CD4-positive, alpha-beta T cell treated with Interleukin-6 at 100 ng/mL for 8 hours (primary cell): ENCODE measurements at places on chromosomes 6 and 20.

GRCh38 chr6:107823047-107823557 lies 1.0 kb downstream of the SCML4 start:
- peak; percentile 65 for DNase-seq

- DNase-seq, result no peak
These were observed 73.1 kb downstream of the NDUFAF5 start for GRCh38 chr20:13857961-13858360.

DNA sequence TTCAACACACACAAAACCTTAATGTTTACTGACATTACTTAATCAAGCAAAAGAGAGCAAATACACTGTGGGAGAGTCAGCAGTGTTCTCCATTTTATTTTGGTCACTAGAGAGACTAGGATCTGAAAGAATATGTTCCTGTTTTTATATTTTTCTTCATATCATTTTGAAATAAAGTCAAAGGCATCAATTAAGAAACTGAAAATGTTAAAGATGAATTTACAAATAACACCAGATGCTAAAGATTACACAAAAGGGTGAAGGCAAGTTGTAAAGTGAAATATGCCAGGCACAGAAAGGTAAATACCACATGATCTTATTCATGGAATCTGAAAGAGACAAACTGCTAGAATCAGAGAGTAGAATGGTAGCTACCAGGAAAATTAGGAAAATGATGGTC lies 60.3 kb upstream of the FABP7 start:
- no peak for DNase-seq

- no peak for DNase-seq
These were observed 16.7 kb downstream of the UNC5CL start for GRCh38 chr6:41022294-41022693.

DNA sequence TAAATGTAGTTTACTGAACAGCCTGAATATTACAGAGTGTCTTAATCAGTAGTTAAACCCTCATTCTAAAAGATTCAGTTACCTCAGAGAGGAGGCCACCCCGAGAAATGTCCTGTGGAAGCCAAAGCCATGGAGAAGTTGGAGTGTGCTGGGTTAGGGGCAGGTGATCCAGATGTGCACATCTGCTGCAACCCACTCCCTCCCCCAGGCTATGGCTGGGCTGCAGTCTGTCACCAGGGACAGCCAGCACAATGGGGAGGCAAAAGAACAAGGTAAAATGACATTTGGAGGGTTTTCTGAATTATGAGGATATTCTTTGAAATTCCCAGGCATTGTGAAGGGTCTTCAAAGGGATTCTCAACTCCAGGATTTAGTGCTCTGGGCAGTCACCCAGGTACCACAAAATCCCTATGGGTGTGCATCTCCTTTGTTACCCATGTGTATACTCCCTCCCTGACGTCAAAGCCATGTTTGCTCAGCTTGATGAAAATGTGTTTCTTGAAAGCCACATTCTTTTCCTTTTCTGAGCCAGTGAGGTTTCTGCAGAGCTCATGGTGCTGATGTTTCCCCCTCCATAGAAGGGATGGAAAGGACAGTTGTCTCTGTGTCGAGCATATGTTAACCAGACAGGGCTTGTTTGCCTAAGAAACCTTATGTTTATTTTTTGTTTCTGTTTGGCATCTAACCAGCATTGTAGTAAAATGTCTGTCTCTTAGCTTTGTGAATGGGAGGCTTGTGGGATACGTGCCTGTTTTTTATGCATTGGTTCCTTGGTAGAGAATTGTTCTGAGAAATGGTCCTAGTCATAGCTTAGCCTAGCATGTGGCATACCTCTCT lies 212.3 kb upstream of the TBX18 start:
- no peak for DNase-seq

DNA sequence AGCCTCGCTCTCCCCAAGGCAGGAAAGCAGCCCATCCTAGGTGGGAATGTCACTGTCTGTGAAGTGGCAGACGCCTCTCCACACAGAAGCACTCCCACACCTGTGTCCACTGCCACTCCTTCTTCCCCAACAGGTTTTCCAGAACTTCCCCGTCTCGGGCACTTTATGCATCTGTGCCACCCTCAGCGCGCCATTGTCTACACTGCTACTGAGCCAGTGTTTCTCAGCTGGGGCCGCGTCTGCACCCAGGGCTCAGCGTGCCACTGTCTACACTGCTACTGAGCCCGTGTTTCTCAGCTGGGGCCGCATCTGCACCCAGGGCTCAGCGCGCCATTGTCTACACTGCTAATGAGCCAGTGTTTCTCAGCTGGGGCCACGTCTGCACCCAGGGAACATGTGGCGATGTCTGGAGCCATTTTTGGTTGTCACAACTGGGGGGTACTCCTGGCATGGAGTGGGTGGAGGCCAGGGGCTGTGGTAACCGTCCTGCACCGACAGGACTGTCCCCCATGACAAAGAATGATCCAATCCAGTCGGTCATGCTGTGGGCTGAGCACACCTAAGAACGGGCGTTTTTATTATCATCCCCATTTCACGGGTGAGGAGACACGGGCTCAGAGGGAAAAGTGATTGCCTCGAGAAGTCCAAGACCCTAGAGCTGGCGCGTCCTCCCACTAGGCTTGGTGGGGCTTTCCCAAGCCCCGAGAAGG lies 41.7 kb upstream of the ZBP1 start:
- DNase-seq, result no peak

DNA sequence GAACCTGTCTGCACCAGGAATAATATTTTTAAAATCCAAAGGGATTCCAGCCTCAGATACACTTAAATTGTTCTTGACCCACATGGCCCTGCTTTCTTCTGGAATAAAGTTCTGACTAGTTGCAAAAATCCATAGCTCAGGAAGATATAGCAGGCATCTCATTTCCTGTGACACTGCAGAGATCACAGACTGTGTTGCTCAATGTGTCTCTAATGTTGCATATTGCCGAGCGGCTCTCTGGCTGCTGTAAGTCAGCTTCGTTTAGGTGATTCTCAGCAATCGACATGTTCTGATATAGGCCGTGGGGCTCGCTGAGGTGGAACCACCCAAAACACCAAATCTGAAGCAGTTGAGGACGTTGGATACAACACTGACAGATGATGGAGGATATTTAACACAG lies 498.3 kb upstream of the AGPAT4 start:
- no peak for DNase-seq

DNA sequence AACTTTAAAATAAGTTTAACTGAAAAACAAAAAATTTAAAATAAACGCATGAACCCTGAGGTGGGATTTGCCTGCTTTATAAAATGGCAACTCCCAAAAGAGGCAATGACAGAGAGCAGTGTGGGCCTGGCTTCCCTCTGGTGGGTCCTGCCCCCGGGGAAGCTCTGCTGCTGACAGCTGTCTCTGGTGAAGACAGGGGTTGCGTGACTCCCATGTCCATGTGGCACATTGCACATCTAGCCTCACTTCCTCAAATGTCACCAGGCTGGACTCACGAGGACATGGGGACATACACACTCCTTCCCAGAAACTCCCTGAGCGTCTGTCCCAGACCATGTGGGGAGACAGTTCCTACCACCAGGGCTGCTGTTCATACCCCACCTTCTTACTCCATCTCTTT lies 66.2 kb downstream of the ABHD12 start:
- no peak for DNase-seq

DNA sequence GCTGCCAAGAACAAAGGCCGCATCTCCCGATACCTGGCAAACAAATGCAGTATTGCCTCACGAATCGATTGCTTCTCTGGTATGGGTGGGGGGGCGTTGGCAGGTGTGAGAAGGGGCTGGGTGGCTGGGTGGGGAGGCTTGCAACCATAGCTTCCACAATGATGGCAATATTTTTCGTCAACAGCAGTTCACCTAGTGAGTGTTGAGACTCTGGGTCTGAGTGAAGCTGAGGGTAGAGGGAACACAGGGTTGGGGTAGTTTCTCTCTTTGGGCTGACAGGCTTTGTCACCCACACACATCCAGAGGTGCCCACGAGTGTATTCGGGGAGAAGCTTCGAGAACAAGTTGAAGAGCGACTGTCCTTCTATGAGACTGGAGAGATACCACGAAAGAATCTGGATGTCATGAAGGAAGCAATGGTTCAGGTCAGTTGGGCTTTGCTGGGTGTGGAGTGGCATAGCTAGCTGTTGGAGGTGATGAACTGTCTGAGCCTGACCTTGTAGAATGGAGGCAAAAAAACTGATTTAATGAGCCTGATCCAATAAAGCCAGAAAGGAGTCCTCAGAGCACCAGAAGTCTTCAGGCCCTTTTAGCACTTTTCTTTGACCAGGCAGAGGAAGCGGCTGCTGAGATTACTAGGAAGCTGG lies 4.2 kb downstream of the NOP56 start:
- no peak for DNase-seq

DNA sequence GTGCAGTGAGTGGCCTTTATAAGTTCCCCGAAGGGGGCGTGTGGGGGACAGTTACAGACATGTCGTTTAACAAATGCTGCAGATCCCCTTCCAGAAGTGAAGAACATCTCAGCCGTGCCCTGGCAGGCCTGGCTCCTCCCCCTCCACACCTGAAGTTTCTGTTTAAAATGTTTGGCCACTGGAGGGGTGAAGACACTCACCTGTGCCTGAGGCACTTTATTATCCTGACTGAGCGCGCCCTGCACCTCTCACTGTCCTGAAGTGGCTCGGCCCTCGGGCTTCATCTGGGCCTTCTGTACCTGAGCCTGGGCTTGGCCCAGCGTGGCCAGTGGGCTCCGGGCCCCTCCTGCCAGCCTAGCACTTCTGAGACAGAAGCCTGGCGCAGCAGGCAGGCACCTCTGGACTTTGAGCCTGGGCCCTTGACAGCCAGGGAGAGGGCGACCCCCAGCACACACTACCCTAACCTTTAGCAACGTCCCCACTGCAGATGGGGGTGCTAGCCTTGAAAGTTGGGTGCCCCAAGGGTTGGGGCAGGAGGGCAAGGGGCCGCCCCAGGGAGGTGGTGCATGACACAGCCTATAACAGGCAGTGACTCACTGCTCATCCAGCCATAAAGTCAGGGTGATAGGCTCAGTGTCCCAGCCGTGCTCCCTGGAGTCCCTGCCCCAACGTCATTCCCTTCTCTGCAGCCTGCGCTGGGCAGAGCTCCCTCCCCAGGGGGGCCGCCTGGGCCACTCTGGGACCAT lies 13.6 kb upstream of the GATA5 start:
- no peak for DNase-seq

- DNase-seq, result no peak
These were observed 57.6 kb upstream of the FOXP4 start for GRCh38 chr6:41488433-41489119.

- DNase-seq, result no peak
These were observed 82.5 kb upstream of the AGPAT4 start for GRCh38 chr6:161356167-161356854.

- no peak for DNase-seq
These were observed 547.7 kb downstream of the EPM2A start for GRCh38 chr6:145187491-145188206.

DNA sequence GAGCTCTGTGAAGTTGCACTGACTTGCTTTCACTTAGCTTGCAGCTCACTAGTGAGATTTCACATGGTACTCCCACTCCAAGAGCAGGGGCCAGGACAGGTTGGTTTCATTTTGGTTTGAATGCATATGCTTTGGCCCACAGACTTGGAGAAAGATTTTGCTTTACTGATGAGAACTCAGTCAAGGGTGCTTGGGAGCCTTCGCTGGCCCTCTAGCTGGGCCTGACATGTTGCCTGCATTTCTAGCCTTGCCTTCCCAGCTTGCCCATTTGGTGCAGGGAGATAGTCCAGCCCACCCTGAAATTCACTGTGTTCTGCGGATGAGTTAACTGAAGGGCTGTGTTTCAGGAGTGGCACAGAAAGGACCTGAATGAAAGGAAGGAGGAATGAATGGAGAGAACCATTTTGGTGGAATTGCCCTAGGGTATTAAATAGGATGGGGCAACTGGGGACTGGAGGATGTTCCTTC lies 1.9 kb downstream of the SGK1 start:
- no peak for DNase-seq

DNA sequence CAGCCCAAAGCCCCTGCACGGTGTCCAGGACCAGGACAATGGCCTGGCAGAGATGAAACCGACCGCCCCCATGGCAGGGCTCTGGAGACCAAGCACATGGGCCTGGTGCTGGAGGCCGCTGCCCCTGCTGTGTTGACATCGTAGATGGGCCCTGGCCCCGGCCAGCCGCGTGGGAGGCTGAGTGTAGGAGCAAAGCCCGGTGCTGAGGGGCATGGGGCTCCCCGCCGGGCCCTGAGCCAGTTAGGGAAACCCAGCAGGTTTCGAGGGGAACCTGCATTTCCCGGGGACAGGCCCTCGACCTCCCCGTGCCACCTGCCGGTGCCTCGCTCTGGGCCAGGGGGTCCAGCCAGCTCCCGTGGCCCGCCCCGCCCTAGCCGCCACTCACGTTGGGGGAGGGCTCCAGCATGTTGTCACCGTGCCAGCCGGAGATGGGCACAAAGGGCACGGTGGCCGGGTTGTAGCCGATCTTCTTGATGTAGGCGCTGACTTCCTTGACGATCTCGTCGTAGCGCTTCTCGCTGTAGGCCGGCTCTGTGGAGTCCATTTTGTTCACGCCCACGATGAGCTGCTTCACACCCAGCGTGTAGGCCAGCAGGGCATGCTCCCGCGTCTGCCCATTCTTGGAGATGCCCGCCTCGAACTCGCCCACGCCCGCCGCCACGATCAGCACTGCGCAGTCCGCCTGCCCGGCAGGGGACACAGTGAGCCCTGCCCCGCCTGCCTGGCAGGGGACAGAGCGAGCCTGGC lies 4.3 kb downstream of the EEF1A2 start:
- DNase-seq, result no peak

- no peak for DNase-seq
These were observed 76.1 kb downstream of the HCRTR2 start for GRCh38 chr6:55250400-55250799.

- DNase-seq, result no peak
These were observed 61.4 kb upstream of the APCDD1L start for GRCh38 chr20:58576603-58576970.

DNA sequence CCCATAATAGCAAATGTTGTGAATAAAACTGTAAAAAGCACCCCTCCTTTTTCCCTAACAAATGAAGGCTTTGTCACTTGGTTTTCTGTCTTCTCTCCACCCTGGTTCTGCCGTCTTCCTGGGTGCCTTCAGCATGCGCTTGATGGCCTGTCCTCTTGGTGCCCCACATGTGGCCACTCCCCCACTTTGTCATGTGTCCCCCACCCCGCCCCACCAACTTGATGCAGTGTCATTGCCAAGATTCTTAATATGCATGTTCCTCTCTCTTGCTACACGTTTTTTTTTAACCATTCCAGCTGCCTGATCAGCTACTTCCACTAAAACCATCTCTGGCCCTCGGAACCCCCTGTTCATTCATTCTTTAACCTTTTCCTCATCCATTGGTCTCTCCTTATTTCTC lies 340.3 kb downstream of the QKI start:
- DNase-seq, result no peak

DNA sequence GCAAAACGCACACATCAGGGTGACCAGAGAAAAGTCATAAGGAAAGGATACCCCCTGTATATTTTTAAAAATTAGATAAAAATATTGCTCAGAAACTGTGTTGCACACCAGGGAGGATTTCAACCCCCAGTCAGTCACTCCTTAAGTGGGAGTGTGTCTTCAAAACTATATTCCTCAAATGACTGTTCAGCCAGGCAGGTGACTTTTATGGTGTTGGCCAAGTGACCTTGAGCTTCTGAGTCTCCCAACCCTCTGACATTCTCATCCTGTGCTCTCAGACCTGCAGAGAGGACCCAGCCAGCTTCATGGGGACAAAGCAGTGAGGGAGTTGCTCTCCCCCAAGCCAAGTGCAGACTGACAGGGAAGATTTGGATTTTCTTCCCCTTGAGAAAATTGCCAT lies 311.9 kb upstream of the JARID2 start:
- no peak for DNase-seq

- no peak for DNase-seq
These were observed 46.9 kb downstream of the PDYN start for GRCh38 chr20:1946762-1947534.

- DNase-seq, result no peak
These were observed 200.5 kb upstream of the CDYL start for GRCh38 chr6:4575714-4576113.
